ENCODE measurements at places on chromosomes 11 and 22. TPM values are rescaled to one million over a fixed set of nuclear protein-coding genes. Genes with fewer than 3 reads are reported as not detected.

SLC22A25 gene
- not detected for total RNA-seq

KCNE3 gene
- 0.43 TPM for total RNA-seq

JHY gene
- 6.1 TPM for total RNA-seq

DSCAML1 gene
- not detected for total RNA-seq

DTX4 gene
- total RNA-seq, result 1.7 TPM

FAM89B gene
- 19.5 TPM for total RNA-seq

YPEL4 gene
- total RNA-seq, result under 0.01 TPM

HSD17B12 gene
- 145 TPM for total RNA-seq

HYOU1 gene
- 417 TPM for total RNA-seq

TRIM51 gene
- not detected for total RNA-seq

LRRC10B gene
- total RNA-seq, result not detected

FAM111B gene
- total RNA-seq, result under 0.01 TPM

POLA2 gene
- 3.6 TPM for total RNA-seq

SLC5A1 gene
- total RNA-seq, result 1.4 TPM

OR10A2 gene
- not detected for total RNA-seq

TMEM41B gene
- total RNA-seq, result 70.1 TPM

PRSS23 gene
- 68.7 TPM for total RNA-seq

AIFM3 gene
- total RNA-seq, result 0.68 TPM

CRYBA4 gene
- not detected for total RNA-seq

C11orf42 gene
- not detected for total RNA-seq

GVQW3 gene
- under 0.01 TPM for total RNA-seq

CDC45 gene
- 0.21 TPM for total RNA-seq
